ENCODE measurements at places on chromosomes 5 and 9.

DNA sequence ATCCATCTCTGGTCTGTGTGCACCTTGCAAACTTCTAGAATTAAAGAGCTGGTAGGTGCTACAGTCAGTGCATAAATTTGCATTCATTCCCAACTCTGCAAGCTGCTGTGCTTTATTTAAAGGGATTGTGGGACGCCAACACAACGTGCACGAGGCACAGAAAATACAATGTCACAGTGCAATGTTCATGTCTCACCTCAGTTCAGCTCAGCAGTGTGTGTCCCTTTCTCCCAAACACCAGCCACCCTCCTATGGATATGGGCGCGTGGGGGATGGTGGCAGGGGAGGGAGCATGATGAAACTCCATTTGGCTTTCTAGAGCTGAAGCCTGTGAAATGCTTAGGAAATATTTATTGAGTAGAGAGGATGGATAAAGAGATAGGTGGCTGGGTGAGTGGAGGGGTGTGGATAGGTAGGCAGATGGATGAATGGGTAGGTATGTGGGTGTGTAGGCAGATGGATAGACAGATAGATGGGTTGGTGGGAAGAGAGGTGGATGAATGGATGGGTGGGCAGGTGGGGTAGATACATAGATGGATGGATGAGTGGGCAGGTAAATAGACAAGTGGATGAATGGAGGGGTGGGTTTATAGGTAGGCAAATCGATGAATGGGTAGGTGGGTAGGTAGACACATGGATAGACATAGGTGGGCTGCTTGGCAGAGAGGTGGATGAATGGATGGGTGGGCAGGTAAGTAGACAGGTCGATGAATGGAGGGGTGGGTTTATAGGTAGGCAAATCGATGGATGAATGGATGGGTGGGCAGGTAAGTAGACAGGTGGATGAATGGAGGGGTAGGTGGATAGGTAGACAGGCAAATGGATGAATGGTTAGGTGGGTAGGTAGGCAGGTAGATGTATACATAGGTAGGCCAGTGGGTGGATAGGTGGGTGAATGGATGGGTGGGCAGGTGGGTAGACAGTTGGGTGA lies 92.7 kb upstream of the FCN2 start:
- DNase-seq = no peak

DNA sequence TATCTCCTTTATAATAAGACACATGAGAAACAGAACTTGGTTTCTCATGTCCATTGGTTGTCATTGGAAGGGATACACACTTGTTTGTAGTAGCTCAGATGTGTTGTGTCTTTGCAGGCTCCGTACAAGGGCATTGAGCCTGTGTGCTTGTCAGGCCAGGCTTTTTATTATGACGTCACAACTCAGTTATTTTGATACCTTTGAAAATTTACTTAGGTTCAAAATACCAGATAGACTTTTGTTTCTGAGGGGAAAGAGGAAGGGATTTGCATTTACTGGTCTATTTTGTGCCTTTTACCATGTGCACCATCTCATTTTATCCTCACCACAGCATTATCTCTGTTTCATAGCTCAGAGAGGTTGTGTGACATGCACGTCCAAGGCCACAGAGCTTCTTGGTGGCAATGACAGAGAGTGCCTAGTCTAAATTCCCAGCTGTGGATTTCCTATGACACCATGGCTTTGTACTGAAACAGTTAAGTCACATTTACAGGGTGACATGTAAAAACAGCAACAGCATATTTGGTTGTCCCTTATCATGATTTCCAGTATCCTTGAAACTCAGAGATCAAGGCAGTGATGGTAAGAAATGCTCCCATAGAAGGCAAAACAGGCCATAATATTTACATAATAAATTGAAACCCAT lies 268.7 kb downstream of the AOPEP start:
- no peak for DNase-seq

DNA sequence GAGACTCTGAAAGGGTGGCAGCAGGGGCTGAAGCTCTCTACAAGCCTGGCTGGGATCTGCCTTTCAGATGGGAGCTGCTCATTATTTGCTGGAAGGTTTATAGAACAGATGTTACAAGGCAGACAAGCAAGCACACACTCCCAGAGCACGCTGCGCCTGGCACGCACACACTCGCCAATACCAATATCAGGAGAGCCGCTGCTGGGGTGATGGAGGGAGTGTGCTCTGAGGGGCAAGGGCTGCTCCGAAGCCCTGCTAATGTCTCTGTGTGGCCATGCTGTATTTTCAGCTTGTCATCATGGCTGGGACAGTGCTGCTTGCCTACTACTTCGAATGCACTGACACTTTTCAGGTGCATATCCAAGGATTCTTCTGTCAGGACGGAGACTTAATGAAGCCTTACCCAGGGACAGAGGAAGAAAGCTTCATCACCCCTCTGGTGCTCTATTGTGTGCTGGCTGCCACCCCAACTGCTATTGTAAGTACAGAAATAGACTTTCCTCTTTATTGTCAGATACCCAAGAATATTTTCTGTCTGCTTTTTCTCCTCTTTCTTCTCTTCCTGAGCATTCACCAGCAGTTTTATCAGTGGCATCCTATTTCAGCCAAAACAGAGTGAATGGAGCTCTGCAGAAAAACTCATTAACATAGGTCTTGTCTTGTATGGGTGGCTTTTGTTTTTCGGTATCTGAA lies 115.1 kb downstream of the BAAT start:
- DNase-seq = no peak

- DNase-seq = no peak
These were observed 82.6 kb downstream of the WNK2 start for GRCh38 chr9:93266521-93267001.

- no peak for DNase-seq
These were observed 27.9 kb downstream of the DOCK8 start for GRCh38 chr9:242461-243080.

- DNase-seq = no peak
These were observed 89.7 kb upstream of the NR4A3 start for GRCh38 chr9:99731950-99732349.

Measured in stimulated activated CD4-positive, alpha-beta T cell treated with anti-CD3 and anti-CD28 coated beads, TNF-alpha, amount 100 ng/mL, for 1 hour (primary cell).